Tibial nerve (tissue), 4 donors: ENCODE measurements at places on chromosomes 5 and 9. TPM values are rescaled to one million over a fixed set of nuclear protein-coding genes. Genes with fewer than 3 reads are reported as not detected.

DNA sequence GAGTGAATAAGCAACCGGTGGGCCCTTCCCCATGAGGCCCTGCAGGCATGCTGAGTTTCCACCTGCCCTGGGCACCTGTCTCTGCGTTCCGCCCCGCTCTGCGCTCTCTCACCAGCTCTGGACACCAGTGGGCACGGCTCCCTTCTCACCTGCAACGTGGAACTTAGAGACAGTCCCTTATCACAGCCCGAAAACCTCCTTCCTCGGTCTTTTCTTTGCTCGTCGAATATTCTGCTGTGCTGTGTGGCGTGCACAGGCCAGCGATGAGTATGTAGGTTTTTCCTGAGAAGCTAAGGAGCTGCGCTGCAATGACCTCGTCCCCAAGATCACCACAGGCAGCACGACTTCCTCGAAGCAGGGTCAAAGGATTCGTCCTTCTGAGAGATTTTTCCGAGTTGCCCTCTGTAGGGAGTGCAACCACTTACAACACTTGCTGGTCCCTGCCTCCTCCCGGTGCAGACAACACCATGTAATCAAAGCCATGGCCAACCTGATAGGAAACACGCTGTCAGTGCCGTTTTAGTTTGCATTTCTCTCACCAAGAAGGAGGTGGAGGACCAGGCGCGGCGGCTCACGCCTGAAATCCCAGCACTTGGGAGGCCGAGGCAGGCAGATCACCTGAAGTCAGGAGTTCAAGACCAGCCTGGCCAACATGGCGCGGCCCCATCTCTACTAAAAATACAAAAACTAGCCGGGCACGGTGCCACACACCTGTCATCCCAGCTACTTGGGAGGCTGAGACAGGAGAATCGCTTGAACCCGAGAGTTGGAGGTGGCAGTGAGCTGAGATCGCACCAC lies 27.2 kb upstream of the NOTCH1 start:
- H3K36me3 ChIP-seq: no peaks in the 10 kb centered on the region
- DNase-seq: no peak
- H3K4me1 ChIP-seq: peaks cover 34% of the 10 kb centered on the region
- no peaks in the 10 kb centered on the region for H3K27me3 ChIP-seq

DNA sequence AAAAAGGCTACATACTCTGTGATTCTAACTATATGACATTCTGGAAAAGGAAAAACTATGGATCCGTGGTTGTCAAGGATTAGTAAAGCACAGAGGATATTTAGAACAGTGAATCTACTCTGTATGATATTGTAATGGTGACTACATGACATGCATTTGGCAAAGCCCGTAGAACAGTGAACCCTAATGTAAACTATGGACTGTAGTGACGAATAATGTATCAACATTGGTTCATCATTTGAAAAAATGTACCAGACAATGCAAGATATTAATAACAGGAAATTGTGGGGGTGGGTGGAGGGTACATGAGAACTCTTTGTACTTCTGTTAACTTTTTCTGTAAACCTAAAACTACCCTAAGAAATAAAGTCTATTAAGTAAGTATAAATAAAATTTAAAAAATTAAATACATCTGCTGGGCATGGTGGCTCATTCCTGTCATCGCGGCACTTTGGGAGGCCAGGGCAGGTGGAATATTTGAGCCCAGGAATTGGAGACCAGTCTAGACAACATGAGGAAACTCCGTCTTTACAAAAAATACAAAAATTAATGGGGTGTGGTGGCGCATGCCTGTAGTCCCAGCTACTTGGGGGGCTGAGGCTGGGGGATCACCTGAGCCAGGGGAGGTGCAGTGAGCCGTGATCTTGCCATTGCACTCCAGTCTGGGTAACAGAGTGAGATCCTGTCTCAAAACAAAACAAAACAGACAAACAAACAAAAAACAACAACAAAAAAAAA lies 101.7 kb upstream of the TBC1D2 start:
- no peaks in the 10 kb centered on the region for H3K27me3 ChIP-seq
- H3K4me3 ChIP-seq: no peak overlapping the region
- no peak for DNase-seq

GRCh38 chr9:116342061-116342460 lies 188.5 kb downstream of the PAPPA start:
- H3K27ac ChIP-seq: no peak overlapping the region
- no peaks in the 10 kb centered on the region for H3K36me3 ChIP-seq
- no peak for DNase-seq
- H3K4me3 ChIP-seq: no peak overlapping the region
- H3K27me3 ChIP-seq: no peaks in the 10 kb centered on the region

GRCh38 chr9:114804505-114804904 lies 1.3 kb downstream of the TNFSF15 start:
- H3K27me3 ChIP-seq: no peaks in the 10 kb centered on the region
- no peak overlapping the region for H3K4me3 ChIP-seq
- H3K36me3 ChIP-seq: no peaks in the 10 kb centered on the region
- H3K27ac ChIP-seq: no peak overlapping the region

GRCh38 chr5:145854651-145855258 lies 18.1 kb downstream of the GRXCR2 start:
- H3K36me3 ChIP-seq: no peaks in the 10 kb centered on the region
- peaks cover 12% of the 10 kb centered on the region for H3K4me1 ChIP-seq
- H3K27me3 ChIP-seq: no peaks in the 10 kb centered on the region
- no peak overlapping the region for H3K27ac ChIP-seq
- no peak overlapping the region for H3K4me3 ChIP-seq

DNA sequence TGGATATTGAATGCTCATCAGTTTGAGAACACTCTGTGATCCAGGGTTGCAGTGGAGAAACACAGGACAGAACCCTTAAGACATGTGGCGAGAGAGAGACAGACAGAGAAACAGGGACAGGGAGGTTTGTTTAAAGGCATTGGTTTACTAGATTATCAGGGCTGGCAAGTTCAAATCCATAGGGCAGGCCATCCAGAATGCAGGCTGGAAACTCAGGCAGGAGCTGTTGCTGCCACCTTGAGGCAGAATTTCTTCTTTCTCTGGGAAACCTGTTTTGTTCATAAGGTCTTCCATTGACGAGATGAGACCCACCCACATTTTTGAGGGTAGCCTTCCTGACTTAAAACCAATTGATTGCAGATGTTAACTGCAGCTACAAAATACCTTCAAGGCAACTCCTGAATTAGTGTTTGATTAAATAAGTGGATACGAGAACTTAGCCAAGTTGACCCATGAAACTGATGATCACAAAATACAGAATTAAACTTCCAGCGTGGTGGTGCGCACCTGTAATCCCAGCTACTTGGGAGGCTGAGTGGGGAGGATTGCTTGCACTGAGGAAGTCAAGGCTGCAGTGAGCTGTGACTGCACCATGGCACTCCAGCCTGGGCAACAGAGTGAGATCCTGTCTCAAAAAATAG lies 55.9 kb downstream of the NSUN2 start:
- H3K4me3 ChIP-seq: no peak overlapping the region
- H3K27ac ChIP-seq: no peak overlapping the region
- no peaks in the 10 kb centered on the region for H3K27me3 ChIP-seq
- no peak for DNase-seq
- no peaks in the 10 kb centered on the region for H3K36me3 ChIP-seq

DNA sequence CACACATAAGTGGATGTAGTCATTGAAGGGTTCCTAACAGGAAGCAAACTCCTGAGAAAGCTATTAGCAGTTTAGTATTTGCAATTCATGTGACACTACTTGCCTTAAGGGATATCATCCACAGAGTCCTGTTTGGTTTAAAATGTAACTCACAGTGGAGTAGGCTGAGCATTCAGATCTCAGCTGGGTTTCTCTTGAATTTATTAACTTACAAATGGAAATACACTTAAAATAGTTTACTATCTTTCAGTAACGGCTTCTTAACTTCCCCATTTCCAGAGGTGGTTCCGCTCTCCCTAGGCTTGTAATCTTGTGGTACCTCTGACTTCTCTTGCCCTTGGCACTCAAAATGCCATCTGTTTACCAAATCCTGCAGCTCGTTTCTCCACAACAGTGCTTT lies 660.7 kb upstream of the ADAMTS16 start:
- H3K27me3 ChIP-seq: no peaks in the 10 kb centered on the region
- H3K4me3 ChIP-seq: no peak overlapping the region
- DNase-seq: no peak
- no peaks in the 10 kb centered on the region for H3K36me3 ChIP-seq

- no peaks in the 10 kb centered on the region for H3K27me3 ChIP-seq
- H3K36me3 ChIP-seq: no peaks in the 10 kb centered on the region
- H3K4me1 ChIP-seq: peaks cover 7% of the 10 kb centered on the region
- no peak overlapping the region for H3K4me3 ChIP-seq
- H3K27ac ChIP-seq: peak overlapping the region; percentile 68
- no peak for DNase-seq
These were observed 21.3 kb downstream of the STXBP1 start for GRCh38 chr9:127633216-127633862.

DNA sequence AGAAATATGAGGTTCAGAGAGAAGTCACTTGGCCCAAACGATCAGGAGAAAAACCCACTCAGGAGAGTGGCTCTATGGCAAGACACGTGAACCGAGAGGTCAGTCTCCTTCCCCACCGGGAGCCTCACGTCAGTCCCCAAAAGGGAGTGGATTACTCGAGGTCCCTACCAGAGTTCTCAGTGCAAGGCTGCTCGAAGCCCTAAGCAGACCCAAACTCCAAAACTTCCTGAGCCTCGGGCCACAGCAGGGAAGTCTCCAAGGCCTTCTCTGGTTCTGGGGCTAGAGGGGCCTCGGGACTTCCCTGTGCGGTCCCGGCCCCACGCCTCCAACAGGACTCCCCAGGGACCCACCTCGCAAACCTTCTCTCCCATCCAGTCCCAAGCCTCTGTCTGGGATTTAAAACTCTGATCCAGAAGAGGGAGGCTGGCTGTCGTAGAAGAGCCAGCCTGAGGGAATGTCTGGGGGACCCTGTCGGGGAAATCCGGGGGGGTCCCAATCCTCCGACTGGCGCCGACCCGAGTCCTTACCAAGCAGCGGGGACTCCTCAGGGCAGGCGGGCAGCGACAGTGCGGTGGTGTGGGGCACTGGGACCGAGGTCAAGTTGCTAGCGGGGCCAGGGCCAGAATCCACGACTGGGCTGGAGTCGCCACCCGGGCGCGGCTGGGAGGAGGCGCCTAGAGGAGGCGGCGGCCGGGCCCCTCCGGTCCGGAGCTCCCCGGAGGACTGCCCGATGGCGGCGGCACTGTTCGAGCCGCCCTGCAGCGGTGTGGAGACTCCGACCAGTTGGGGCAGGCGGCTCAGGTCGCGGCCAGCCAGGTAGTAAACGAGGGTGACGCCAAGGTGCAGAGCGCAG lies 679 bp downstream of the B4GALT1 start:
- no peaks in the 10 kb centered on the region for H3K27me3 ChIP-seq
- no peak for DNase-seq
- peak overlapping the region; percentile 97 for H3K27ac ChIP-seq
- no peaks in the 10 kb centered on the region for H3K36me3 ChIP-seq

DNA sequence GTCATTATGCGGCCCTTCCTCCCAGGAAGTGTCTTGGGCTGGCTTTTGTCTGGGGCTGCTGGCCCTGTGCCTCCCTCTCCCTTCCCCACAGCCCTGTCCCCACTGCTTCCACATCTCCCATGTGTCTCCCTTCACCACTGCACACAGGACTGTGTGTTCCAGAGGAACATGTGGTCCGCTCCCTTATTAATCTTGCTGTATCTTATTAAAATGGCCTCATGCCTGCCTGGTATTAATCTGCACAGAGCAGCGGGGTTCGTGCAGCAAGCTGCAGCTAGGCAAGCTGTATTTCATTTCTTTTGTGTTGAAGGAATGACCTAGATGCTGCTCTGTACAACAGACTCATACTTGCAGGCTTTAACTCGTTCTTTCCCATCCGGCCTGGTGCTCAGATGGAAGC lies 130.5 kb downstream of the SPOCK1 start:
- no peaks in the 10 kb centered on the region for H3K4me1 ChIP-seq
- H3K27me3 ChIP-seq: no peaks in the 10 kb centered on the region
- DNase-seq: no peak
- no peak overlapping the region for H3K27ac ChIP-seq
- no peaks in the 10 kb centered on the region for H3K36me3 ChIP-seq

GRCh38 chr5:30324083-30324482 lies 869.4 kb upstream of the CDH6 start:
- DNase-seq: no peak
- H3K27ac ChIP-seq: no peak overlapping the region
- H3K4me1 ChIP-seq: no peaks in the 10 kb centered on the region
- H3K27me3 ChIP-seq: no peaks in the 10 kb centered on the region

- H3K27ac ChIP-seq: no peak overlapping the region
- H3K4me1 ChIP-seq: no peaks in the 10 kb centered on the region
- no peak for DNase-seq
- H3K27me3 ChIP-seq: no peaks in the 10 kb centered on the region
- no peaks in the 10 kb centered on the region for H3K36me3 ChIP-seq
- no peak overlapping the region for H3K4me3 ChIP-seq
These were observed 665.1 kb downstream of the CDH18 start for GRCh38 chr5:19322716-19323485.

DNA sequence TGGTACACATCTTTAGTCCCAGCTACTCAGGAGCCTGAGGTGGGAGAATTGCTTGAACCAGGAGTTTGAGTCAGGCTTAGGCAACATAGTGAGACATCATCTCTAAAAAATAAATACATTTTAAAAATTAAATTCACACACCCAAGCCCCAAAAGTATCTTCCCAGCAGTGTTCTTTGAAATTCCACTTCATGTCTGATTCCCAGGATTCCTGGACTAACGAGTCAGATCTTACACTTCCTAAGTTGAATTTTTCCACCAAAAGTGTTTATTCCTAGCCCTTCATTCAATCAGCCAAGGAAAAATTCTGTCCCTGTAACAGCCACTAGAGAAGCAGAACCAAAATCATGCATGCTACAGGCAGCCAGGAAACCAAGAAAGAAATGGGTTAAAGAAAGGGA lies 970.9 kb downstream of the EFNA5 start:
- DNase-seq: no peak
- H3K4me1 ChIP-seq: no peaks in the 10 kb centered on the region
- H3K36me3 ChIP-seq: no peaks in the 10 kb centered on the region
- no peak overlapping the region for H3K27ac ChIP-seq
- H3K4me3 ChIP-seq: no peak overlapping the region

DNA sequence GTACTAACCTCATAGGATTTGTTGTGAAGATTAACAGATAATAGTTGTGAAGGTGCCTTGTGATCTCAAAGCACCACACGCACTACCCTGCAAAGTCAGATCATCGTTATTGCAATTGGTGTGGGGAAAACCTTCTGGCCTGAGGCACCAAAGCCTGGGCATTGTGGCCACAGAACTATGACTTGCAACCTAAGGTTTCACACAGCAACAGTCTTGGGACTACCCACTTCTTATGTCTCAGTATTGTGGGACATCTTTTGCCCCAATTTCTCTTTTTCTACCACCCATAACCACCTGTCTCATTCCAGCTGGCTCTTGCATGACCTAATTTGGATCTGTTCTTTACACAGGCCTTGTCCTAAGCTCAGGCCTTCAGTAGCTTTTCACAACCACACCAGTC lies 247.8 kb upstream of the NR4A3 start:
- no peak for DNase-seq
- no peak overlapping the region for H3K4me3 ChIP-seq
- H3K27ac ChIP-seq: no peak overlapping the region
- H3K36me3 ChIP-seq: no peaks in the 10 kb centered on the region
- no peaks in the 10 kb centered on the region for H3K4me1 ChIP-seq
- H3K27me3 ChIP-seq: no peaks in the 10 kb centered on the region

GRCh38 chr5:30112867-30113266 lies 1080.6 kb upstream of the CDH6 start:
- no peaks in the 10 kb centered on the region for H3K27me3 ChIP-seq
- no peak overlapping the region for H3K4me3 ChIP-seq
- H3K36me3 ChIP-seq: no peaks in the 10 kb centered on the region
- DNase-seq: no peak

Gene MAPK9
- total RNA-seq: 26.3 TPM

Gene ANKRD20A1
- total RNA-seq: not detected

Gene GMCL2
- total RNA-seq: not detected

Gene SHOC1
- not detected for total RNA-seq

Gene CBY3
- total RNA-seq: not detected

Gene PCDHA1
- not detected for total RNA-seq

Gene FBN2
- total RNA-seq: 5.9 TPM

Gene HTR1A
- total RNA-seq: not detected

Gene SPTLC1
- 81.8 TPM for total RNA-seq

Gene IL5
- total RNA-seq: not detected

Gene EPB41L4B
- total RNA-seq: 14.7 TPM
